NCI-H187 treated with DMSO at 0.1 percent for 48 hours (cell line): ENCODE measurements at places on chromosomes 1 and 21.

GRCh38 chr1:3735027-3735681 is 17.1 kb upstream of the CCDC27 start:
- no peak for DNase-seq

DNA sequence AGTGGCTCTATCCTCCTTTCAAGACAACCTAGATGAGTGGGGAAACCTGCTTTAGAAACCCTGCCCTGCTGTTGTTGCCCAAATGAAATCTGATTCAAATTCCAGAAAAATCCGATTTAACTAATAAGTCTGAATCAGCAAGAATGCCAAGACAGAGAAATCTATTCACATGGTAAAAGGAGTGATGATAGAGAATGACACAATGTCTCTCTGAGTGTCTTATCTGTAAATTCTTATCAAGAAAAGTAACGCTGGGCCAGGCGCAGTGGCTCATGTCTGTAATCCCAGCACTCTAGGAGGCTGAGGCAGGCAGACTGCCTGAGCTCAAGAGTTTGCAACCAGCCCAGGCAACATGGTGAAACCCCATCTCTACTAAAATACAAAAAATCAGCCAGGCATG is 13.7 kb upstream of the GUCA2A start:
- no peak for DNase-seq

GRCh38 chr21:41816583-41817165 is 49.8 kb upstream of the RIPK4 start:
- DNase-seq = no peak

DNA sequence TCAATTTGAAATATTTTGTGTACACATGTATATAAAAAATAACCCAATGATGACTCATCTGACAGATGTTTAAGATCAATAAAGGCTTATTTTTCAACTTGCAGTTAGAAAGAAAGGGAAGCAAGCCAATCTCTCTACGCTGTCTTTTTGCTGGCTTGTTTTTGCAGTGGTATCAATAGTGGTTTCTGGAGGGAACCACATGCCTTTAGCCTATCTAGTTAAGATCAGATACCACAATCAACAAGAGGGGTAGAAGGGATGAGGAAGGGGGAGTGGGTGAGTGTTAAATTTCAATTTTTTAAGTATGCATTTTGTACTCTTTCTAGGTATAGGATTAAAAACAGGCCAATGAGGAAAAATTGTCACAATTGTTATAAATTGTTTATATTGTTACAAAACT is 276.2 kb downstream of the KCNH1 start:
- DNase-seq = no peak

- peak; percentile 82 for DNase-seq
Measured at GRCh38 chr1:182685215-182685614, 828 bp upstream of the RGS8 start.

DNA sequence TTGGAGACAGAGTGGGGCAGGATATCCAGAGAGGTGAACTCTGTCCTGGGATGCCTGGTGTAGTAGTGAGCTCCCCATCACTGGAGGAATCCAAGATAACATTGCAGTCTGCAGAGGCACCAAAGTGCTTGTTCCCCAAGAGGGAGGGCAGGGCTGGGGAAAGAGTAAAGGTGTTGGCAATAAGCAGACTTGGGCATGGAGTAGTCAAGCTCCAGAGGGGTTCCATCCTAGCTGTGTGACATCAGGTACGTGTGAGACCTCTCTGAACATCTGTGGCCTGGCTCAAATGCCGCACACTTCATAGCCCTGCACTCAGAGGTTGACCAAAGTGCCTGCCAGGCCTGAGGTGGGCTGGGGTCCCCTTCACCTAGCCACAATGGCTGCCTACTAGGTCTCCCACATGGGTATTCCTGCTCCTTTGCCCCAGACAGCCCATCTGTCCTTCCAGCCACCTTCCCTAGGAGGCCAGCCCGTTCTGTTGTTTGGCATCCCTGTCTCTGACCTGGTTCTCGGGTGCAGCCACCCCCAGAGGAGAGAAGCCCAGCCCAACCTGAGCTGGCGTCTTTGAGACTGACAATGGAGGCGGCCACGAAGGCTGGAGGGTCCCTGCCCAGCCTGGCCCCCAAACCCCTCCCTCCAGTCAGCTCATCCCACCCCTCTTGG is 2.8 kb upstream of the ARF1 start:
- DNase-seq = no peak

DNA sequence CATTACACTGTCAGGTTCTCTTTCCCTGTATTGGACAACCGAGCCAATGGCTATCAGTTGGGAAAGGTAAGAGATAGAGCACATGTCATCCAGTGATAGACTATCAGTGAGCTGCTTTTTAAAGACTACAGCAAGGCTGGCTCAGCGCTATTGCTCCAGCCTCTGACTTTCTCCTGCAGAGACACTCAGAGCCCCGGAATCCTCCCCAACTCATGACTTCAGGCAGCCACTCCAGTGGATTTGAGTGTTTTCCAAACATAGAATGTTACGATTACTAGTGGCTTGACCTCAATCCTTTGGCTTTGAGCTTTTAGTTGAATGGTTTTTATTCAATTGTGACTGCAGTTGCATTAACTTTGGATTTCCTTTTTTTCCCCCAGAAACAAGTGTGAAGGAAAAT is 331.9 kb downstream of the DISC1 start:
- no peak for DNase-seq

DNA sequence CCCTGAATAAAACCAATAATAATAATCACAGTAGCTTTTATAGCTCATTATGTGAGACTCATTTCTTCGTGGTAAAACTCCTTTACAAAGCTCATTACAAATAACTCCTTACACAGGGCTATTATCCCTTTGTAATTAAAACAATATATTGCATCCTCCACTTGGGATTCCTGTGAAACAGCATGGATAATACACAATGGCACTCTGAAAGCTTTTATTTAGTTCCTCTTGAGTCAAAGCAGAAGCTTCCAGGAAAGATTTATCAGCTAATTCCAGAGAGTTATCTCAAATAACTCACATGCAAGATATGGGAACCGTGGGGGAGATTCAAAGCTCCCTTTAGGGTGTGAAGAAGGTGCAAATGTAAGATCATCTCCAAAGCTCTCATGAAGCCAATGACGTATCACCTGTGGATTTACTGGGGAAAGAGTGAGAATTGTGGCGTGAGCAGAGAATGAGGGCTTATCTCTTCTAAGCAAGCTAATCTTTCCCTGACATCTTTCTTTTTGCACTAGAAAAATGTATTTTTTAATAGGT is 60.4 kb upstream of the GJA5 start:
- DNase-seq = no peak

- DNase-seq = no peak
Measured at GRCh38 chr1:69661686-69662085, 94.0 kb downstream of the LRRC7 start.

DNA sequence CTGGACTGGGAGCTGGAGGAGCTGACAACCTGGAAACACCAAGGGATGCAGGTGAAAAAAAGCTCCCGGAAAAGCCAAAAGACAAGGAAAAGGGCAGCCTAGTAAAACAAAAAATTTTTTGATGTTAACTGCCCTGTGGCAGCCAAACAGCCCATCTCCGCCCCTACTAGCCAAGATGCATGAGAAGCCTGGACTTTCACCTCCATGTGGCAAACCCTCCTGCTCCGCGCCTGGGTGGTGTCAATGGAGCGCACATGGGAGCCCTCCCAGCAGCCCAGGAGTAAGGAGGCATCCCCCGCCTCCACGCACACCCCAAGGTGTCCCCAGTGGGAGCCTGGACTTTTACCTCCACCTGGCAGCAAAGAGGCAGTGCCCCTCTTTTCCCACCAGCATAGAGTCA is 30.5 kb downstream of the LEMD1 start:
- DNase-seq = no peak

GRCh38 chr1:101769520-101769919 is 227.2 kb downstream of the OLFM3 start:
- DNase-seq = no peak

- peak; percentile 87 for DNase-seq
Measured at GRCh38 chr1:119829625-119830024, 18.4 kb upstream of the REG4 start.

DNA sequence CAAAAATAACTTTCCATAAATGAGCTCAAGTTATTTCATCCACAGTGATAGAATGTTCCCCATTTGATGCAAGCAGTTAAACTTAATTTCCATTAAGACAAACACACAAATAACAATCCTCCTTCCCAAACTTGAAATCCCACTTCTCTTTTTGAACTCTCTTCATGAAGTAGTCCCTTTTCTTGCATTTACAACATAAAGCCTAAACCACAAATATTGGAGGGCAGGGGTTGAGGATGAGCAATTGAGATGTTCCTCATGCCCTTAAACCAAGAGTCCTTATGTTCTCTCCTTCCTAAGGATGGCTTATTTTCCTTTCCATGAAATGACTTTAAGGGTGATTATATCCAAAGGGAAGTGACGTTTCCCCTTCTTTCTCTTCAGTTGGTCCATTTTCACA is 228.8 kb downstream of the DISC1 start:
- DNase-seq = no peak

DNA sequence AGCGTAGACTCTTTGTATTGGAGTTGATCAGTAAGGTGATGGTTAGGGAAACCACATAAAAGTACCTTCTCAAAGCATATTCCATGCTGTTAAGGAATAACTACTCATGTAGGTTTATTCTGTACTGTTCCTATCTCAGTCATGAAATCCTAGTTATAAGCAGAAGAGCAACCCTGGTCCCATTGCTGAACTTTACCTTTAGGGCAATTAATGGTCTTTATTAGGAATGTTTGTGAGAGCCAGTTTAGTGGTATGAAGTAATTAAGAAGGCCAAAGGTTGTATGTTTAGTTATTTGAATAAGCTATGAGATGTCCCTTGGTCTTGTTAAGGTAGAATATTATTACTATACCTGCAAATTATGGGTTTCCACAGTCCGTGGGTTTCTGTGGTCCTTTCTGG is 44.0 kb downstream of the ACP6 start:
- no peak for DNase-seq

- DNase-seq = no peak
Measured at GRCh38 chr21:29096218-29097015, 23.0 kb upstream of the CCT8 start.

GRCh38 chr1:179337288-179337687 is 28.5 kb upstream of the AXDND1 start:
- no peak for DNase-seq

DNA sequence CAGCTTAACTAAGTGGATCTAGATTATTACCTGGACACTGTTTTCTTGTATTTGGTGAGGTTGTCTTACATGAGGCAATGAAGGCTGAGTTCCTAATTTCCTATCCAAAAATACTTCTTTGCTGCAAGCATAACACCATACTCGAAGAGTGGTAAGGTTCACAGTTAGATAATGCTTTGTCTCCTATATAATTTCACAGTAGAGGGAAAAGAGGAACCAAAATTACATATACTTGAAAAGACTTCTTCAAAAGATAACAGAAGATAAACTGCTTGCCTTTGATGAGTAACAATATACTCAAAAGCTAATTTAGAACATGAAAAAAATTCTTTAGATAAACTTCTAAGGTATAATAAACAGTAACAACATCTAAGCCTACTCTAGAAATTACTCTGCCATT is 20.4 kb downstream of the USP33 start:
- DNase-seq = no peak

DNA sequence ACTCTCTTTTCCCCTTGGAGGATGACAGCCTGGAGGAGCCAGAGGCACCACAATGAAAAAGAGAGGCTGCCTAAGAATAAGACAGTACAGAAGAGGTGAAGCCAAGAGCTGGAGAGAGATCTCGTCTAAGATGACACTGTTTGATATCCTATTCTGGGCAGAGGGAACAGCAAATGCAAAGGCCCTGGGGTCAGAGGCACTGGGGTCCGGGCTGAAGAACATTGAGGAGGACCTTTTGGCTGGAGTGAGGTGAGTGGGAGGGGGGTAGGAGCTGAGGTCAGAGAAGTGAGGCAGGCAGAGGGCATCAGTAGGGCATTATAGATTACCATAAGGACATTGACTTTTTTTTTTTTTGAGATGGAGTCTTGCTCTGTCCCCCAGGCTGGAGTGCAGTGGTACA is 19.3 kb upstream of the TMEM51 start:
- no peak for DNase-seq

DNA sequence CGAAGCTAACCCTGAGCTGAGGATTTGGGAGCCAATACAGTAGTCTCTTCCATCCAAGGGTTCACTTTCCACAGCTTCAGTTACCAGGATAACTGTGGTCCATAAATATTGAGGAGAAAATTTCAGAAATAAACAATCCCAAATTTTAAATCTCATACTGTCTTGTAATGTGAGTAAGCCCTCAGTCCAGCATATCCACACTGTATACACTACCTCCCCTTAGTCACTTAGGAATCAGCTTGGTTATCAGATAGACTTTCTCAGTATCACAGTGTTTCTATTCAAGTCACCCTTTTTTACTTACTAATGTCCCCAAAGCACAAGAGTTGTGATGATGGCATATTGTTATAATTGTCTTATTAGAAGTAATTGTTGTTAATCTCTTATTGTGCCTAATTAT is 102.3 kb upstream of the GNG12 start:
- DNase-seq = no peak

GRCh38 chr1:17121881-17122280 is 2.6 kb upstream of the PADI2 start:
- no peak for DNase-seq

DNA sequence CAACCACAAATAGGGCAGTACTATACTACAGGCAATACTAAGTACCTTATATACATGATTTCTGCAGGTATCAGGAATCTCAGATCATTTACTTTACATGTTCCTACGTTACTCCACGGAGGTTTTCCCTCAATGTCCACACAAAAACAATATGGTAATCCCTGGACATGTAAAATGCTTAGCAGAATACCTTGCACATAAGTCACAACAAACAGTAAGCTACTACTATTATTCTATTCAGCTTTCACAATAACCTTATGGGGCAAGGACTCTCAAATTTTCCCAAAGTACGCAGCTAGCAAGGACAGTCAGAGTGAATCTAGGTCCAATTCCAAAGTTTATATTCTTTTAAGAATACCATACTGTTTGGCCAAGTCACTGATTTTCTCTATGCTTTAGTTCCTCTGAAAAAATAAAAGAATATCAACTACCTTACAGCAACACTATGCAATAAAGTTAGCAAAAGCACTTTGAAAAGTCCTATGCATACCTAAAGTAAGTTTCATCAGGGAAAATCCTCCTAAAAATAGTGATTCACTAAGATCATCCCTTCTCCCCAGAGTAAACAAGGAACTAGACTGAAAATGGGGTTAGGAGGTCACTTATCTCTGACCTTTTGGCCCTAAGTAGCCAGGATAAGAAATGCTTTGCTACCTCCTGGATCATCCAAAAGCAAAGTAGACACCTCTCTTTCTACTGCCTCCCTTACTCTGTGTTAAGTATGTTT is 67.4 kb downstream of the LUZP1 start:
- DNase-seq = no peak

- DNase-seq = no peak
Measured at GRCh38 chr1:59568158-59568935, 246.4 kb upstream of the HOOK1 start.

GRCh38 chr1:20400341-20401177 is 85.5 kb downstream of the CAMK2N1 start:
- no peak for DNase-seq

GRCh38 chr1:19333587-19334354 is 21.6 kb downstream of the SLC66A1 start:
- no peak for DNase-seq
